ENCODE measurements at places on chromosomes 5 and 9. TPM values are rescaled to one million over a fixed set of nuclear protein-coding genes. Genes with fewer than 3 reads are reported as not detected.

DNA sequence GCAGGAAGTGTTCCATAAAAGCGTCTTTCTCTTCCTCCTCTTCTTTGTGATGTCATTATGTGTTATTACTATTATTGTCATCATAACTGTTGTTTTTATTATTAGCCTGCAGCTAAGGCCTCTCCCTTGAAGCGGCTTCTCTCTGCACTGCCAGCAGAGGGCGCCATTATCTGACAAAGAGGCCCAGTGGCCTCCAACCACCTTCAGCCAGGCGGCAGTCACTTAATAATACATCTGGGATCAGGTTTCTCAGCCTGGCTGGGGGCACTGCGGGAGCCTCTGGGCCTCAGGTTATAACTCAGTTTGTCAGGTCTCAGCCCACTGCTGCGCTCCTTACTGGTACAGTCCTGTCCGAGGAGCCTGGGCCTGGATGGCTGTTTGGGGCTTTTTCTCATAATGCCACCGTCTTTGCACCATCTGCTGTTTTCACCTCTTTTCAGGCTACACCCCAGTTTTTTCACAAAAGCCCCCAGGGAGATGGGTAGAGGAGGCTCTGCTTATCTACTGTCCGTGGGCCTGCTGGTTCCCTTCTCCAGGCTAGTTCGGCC is 281.9 kb downstream of the NSG2 start:
- ATAC-seq = peak; percentile 37

- no peak for ATAC-seq
These were observed 46.5 kb downstream of the AUH start for GRCh38 chr9:91315191-91315590.

GRCh38 chr9:121339437-121339836 is 30.6 kb downstream of the STOM start:
- no peak for ATAC-seq

DNA sequence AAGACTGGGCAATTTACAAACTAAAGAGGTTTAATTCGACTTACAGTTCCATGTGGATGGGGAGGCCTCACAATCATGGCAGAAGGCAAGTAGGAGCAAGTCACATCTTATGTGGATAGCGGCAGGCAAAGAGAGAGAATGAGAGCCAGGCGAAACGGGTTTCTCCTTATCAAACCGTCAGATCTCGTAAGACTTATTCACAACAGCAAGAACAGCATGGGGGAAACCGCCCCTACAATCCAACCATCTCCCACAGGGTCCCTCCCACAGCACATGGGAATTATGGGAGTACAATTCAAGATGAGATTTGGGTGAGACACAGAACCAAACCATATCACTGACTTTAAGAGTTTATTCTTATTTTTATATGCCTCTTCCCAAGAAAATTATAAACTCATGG is 60.3 kb downstream of the RFK start:
- ATAC-seq = no peak

GRCh38 chr5:65474130-65474711 is 7.5 kb downstream of the ADAMTS6 start:
- ATAC-seq = no peak

DNA sequence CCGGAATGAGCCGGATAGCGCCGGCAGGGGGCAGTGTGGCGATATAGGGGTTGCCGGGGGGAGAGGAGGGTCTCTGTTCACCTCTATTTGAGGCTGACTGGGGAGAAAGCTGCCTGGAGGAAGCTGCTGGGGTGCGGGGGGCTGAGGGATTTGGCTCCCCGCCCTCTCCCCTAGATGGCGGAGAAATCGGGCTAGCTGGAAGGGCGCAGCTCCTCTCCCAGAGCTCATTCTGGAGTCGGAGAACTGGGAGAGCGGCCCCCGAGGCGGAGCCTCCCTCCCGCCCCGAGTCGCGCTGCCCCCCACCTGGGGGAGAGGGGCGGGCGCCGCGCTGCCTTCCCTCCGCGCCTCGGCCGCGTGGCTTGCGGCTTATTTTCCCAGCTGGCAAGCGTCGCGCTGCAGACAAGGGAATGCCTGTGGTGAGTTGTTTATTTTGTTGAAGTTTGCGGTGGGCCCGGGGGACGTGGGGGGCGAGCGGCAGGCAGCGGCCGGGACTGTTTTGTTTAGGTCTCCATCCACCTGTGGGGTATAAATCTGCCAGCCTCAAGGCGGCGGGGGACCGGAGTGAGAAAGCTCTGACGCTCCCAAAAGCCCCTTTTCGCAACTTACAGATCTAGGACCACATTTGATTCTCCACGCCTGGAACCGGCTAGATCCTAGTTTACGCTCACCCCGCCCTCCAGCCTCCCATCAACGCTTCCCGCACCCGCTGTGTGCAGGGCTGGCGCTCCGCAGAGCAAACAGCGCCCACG is 4.1 kb upstream of the RGMB start:
- ATAC-seq = no peak

DNA sequence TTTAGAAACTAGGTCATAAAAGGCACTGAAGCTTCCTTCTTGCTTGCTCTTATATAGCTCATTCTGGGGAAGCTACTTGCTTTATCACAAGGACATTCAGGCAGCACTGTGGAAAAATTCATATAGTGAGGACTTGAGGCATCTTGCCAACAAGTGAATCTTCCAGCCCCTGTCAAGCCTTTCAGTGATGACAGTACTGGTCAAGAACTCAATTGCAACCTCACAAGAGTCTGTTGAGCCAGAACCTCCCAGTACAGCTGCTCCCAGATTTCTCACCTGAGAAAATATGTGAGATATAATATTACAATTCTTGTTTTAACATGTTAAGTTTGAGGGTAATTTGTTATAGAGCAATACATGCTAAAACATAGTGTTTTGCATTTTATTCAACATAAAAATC is 2011.0 kb upstream of the NUDT12 start:
- no peak for ATAC-seq

- no peak for ATAC-seq
These were observed 156.4 kb downstream of the FAM174A start for GRCh38 chr5:100691548-100691947.

- ATAC-seq = no peak
These were observed 43.0 kb upstream of the ELOVL7 start for GRCh38 chr5:60887096-60887495.

GRCh38 chr5:18761801-18762200 is 1127.5 kb downstream of the TAF11L14 start:
- peak; percentile 92 for ATAC-seq

The SAP30L gene
- 16.4 TPM for total RNA-seq

DNA sequence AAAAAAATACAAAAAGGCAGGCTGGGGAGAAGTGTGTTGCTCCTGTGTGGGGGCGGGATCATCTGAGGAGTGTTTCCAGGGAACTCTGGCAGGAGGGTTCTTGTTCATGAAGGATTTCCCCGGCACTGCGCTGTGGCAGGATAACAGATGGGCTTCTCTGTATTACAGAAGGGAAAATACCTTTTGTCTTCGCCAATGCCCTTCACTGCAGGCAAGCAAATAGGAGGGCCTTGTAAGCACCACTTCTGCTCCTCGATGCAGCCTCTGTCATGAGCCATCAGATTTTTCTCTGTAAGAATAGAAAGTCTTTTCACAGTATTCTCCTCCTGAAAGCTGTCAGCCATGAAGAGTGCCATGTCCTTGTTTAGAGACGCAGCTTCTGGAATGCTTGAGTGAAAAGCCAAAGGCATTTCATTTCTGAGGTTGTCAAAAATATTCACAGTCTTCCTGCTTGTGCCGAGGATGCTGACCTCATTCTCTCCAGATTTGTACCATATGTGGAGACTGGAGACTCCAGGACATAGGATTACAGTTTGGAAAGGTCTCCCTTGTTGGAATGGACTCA is 294.0 kb downstream of the YTHDC2 start:
- no peak for ATAC-seq

DNA sequence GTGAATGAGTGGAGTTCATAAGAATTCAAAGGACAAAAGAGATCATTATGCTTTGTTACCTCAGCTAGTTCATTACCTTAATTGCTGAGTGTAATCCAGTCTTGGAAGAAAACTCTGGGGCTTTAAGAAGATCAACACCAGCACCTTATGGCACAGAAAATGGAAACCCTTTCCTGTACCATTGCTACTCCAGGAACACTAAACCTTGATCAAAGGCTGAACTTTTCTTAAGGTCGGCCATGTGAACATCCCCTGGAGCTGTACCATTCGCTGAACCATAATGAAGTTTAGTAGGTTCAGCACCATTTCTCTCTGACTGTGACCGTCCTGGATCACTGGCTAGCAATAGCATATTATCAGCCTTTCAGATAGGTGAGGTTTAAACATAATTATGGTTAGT is 97.4 kb downstream of the PBX3 start:
- ATAC-seq = no peak

- no peak for ATAC-seq
These were observed 85.0 kb downstream of the PSD2 start for GRCh38 chr5:139880416-139881142.

The GMCL2 gene
- total RNA-seq = not detected

GRCh38 chr9:92807757-92808725 is 43.4 kb upstream of the BICD2 start:
- ATAC-seq = peak; percentile 25

The PCDHGA12 gene
- not detected for total RNA-seq

- no peak for ATAC-seq
These were observed 68.5 kb downstream of the SECISBP2 start for GRCh38 chr9:89386797-89387196.

The CATSPER3 gene
- total RNA-seq = 0.50 TPM

- no peak for ATAC-seq
These were observed 54.5 kb downstream of the ZNF366 start for GRCh38 chr5:72452515-72453245.

The GNAQ gene
- total RNA-seq = 12.8 TPM

DNA sequence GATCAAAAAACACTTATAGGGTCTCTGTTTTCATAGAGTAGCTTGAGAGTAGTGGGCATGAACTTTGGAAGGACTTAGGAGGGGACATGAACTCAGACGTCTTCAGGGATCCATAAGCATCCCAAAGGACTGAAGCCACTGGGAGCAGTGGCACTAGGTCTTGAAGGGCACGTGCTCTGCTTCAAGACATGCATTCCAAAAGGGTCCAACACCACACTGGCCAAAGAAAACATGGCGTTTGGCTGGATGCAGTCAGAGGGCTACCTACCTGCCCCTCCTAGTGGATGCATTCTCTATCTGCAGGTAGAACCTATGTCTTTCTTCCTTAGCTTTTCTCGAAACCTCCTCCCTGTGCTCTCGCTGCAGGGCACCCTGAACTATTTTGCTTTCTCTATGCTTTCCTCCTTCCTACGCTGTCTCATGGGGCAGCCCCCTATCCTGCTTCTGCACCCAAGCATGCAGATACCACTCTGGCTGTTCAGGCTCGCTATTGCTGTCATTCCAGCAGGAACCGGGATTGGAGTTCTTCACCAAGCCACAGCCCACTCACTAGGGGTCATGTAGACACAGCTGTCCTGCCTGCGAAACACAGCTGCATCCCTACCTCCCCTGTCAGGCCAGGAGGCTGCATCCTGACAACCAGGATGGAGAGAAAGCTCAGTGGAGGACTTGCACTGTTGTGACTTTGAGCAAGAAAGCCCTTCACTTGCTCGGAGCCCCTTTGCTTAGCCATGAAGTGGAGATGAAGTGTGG is 11.9 kb downstream of the FAM240B start:
- peak; percentile 40 for ATAC-seq

The PCDHGB4 gene
- 0.06 TPM for total RNA-seq

The SLC25A2 gene
- total RNA-seq = not detected

GRCh38 chr9:18473652-18474279 is at the start of gene ADAMTSL1:
Gene ADAMTSL1, plus strand, starts transcription at chr9:18474153. Its CDS starts 80 bp downstream, at chr9:18474233.
- ATAC-seq = no peak

DNA sequence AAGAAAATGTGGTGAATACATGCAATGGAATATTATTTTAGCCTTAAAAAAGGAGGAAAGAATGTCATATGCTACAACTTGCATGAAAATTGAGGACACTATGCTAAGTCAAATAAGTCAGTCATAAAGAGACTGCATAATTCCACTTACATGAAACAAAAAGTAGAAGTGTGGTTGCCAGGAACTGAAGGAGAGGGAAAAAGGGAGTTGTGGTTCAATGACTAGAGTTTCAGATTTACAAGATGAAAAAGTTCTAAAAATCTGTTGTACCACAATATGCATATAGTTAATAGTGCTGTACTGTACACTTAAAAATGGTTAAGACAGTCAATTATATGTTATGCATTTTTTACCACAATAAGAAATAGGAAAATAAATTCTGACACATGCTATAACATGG is 95.4 kb downstream of the SLC44A1 start:
- ATAC-seq = peak; percentile 52

DNA sequence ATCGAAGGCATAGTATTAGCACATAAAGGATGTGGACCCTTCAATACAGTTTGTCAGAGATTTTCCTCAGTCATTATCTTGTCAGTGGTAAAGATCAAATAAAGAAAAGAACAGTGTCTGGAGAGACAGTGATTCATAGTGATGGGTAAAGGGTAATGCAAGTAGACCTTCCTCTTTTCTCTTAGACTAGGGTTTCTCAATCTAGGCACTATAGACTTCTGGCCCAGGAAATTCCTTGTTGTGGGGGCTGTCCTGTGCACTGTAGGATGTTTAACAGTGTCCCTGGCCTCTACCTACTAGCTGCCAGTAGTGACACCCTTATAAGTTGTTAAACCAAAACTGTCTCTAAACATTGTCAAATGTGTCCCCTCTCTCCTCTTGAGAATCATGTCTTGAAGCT is 6.9 kb downstream of the CAMK4 start:
- peak; percentile 22 for ATAC-seq

GRCh38 chr5:94389515-94389899 is 228.9 kb downstream of the KIAA0825 start:
- ATAC-seq = peak; percentile 85

The SPAAR gene
- total RNA-seq = not detected

GRCh38 chr9:33158843-33159776 is 8.0 kb downstream of the B4GALT1 start:
- ATAC-seq = peak; percentile 55

The TMEM252 gene
- not detected for total RNA-seq

DNA sequence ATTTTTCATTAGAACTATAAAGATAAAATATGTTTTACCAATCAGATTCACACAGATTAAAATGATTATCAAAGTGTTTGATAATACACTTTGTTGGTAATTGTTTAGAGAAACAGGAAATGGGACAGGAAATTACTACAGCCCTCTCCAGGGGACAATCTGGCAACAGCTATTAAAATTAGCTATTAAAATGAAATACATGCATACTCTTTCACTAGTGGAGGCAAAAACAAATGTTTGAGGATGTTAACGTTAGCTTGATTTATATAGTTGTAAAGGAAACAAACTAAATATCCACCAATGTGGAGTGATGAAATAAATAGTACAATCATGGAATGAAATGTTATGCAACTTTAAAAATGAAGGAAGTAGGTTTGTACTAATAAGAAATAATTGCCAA is 53.7 kb downstream of the TARS1 start:
- no peak for ATAC-seq

DNA sequence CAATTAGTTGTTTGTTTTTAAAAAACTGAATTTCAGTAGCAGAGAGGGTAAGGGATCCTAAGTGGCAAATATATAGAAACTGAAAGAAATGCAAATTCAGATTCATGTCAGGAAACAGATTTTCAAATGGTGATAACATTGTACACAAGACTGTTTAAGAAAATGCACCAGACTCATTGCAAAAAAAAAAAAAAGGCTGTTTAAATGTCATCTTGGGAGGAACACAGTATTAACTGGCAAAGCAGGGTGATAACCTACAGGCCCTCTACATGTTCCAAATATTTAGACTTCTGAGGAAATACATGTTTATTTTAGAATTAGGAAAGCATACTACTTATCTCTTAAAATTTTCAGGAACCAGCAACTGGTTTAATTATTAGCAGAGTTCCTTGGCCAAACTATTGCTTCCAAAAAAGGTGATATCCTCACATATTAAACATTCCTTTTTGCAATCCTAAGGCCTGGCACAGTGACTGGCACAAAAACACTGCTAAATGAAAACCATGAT is 114.5 kb downstream of the TSSK1B start:
- ATAC-seq = no peak

The SPINK13 gene
- total RNA-seq = not detected
